ENCODE measurements at places on chromosomes 11 and 22.

DNA sequence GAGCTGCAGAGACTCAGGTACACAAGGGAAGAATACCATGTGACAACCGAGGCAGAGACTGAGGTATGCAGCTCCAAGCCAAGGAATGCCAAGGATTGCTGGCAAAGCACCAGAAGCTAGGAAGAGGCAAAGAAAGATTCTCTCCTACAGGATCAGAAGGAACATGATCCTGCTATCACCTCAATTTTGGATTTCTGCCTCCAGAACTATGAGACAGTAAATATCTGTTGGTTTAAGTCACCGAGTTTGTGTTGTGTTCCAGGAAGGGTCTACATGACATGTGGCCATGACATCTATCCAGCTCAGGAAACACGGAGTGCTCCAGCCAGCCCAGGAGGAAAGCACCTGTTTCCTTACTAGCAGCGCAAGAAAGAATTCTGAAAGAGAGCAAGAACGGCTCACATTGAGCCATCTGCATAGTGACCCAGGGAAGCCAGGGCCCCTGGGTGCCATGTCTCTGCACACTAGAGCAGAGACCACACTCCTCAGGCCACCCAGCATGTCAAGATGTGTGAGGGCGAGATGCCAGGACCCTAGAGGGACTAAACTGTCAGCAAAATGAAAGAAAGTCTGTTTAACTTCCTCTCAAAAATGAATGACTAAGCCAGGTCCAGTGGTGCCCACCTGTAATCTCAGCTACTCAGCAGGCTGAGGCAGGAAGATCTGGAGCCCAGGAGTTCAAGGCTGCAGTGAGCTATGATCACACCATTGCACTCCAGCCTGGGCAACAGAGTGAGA is 35.6 kb upstream of the GALNT18 start:
- no peak for DNase-seq

GRCh38 chr11:129271030-129271429 is 78.9 kb upstream of the ARHGAP32 start:
- no peak for DNase-seq

DNA sequence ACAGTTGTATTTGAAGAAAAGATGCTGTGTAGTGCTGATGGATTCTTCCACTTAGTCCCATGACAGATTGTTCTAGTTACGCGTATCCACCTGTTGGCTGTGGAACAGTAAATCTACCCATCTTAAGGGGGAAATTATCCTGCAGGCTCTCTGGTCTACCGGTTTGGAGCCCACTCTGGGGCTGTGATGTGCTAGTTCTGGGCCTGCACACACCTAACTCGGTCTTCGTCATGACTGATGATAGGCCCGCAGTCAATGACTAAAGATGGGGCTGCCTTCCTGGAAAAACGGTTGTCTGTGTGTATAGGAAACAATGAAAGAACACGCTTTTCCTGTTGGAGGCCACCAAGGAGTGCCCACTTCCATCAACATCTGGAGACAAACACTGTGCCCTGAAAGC is 6.2 kb upstream of the RBM4B start:
- no peak for DNase-seq

DNA sequence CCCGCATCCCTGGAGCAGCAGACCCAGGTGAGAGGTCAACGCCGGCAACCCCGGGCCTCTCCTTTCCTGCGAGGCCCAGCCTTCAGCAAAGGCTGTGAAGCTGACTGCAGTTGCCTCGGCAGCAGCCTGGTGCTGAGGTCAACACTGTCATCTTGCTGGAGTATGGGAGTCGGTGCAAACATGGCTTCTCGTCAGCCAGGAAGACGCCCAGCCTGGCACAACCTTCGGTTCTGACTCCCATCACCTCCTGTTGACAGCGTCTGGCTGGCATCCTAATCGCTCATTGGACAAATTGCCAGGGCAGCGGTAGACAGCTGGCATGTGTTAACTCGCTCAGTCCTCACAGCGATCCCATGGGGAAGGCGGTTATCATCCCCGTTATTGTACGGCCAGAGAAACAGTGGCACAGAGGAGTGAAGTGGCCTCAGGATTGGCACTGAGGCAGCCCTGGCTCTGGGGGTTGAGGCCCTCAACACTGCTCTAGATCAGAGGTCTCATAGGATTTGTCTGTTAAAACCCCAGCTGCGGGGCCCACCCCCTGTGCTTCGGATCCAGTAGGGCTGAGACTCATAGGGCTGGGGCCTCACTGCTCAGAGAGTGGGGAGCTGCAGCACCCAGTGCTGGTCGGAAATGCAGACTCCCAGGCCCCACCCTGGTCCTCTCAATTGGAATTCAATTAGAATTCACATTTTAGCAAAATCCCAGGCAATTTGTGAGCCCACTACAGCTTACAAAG is 39.3 kb upstream of the TP53I11 start:
- DNase-seq, result no peak

DNA sequence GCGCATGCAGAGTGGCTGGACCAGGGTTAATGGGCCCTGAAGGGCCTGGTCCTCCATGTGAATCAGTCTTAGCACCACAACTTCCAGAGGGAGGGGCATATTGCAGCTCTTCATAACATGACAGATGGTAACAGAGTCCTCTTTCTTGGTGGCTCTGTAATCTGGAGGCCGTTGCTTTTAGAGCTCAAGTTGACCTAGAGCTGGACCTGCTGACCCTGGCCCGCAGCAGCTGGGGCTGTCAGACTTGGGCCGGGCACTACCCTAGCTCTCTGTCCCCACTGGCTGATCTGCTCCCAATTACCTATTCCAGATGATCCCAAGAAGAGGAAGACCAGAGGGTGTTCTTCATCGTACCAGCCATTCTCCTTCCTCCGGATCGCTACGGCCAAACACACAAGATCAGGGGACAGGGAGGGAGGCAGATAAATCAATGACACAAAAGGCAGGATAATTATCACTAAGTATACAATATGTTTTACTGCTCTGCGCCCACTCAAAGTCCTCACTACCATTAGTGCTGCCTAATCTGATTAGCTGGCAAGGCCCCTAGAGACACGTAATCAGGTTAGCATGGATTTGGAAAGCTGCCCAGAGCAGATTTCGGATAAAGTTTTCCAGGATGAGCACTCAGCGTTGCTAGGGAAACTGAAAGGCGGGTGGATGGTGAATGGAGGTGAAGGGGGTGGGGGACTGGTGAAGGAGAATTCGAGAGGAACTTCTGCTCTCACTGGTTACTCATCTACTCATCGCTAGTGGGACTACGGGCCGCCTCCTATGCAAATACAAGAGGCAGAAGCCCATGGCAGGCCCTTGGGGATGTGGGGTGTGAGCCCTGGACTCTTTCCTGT is 64.5 kb upstream of the PHOX2A start:
- DNase-seq, result no peak

- DNase-seq, result no peak
These were observed 150.6 kb upstream of the CCDC179 start for GRCh38 chr11:23010790-23011335.

DNA sequence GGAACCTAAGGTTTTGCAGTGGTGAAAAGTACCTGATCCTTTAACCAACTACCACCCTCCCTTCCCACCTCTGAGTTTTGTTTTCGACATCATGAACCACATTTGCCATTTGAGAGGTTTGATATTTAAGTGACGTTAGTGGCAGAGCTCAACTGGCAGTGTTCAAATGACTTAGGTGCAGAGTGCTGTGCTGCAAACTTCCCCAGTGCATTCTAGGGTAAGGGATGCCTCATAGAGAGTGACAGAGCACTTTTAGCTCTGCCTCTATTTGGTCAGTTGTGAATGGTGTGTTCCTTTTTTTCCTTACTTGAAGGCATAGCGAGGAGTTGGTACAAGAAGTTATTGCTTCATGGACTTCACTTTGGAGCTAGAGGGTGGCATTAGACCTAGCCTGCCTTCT is 9.4 kb downstream of the BMAL1 start:
- peak; percentile 71 for DNase-seq

DNA sequence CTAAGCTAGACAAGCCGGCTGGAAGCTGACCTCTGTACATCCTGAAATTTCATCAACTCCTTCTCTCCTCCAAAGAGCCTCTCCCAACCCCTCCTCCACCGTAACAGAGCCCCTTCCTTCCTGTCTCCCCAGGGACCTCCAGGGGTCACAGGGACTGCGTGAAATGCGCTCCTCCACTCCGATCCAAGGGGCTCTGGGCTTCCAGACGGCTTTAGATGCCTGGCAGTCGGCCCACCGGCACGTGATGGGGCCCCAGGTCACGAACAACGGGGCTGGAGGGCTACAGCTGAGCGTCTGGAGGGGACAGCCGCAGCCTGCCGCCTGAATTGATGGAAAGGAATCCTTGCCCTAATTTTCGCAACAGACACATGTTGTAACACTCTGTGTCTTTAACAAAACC is 264.1 kb downstream of the MN1 start:
- DNase-seq, result no peak

DNA sequence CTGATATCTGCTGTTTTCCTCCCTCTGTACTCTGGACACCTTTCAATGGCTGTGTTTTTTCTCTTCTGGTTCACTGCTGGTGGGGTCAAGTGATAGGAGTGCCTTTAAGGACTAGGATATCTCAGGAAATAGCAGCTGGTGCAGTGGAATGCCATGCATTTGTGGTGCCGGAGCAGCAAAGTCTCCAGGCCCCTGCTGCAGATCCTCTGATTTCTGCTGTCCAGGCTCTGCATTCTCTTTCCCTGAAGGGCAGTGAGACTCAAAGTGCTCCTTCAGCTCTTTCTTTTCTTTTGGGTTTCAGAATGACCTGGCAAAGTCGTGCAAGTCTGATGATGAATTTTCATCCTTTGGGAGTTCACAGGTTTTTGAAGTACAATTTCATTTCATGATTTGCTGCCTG is 774.3 kb downstream of the FAM181B start:
- DNase-seq, result no peak

DNA sequence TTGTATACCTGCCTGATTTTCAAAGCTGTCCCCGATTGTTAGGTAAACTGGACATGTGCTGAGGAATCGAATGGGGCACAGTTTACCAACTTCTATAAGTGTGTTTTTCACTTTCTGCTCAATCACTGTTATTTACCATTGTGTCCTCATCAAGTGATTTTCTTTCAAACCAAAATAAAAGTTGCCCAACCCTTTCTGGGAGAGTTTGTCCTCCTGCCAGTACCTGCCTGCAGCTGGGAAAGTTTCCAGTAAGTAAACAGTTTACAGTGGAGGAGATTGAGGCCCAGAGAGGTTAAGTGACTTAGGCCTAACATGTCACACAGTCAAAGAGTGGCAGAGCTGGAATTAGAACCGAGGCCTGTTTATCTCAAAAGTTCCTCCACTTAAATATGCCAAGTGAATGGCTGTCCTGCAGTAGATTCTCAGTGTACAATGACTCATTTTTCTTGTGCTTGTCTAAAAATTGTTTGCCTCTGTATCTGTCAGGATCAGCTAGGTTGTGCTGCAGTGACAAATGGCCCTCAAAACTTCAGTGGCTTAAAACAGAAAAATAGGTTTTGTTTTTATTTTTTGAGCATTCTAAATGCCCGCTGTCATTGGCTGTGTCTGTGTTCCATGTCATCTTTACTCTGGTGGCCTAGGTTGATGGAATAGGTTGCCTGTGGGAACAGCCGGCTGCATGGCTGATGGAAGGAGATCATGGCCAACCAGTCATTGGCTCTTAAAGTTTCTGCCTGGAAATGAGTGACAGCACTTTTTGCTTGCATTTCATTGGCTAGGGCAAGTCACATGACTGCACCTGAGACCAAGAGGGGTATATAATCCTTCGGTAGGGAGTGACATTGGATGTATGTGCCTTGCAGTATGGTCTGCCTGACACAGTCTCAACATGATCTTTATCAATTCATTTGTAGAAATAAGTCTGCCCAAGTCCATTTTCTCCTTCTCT is 61.8 kb upstream of the CRYBB3 start:
- DNase-seq, result peak; percentile 5

- no peak for DNase-seq
These were observed 132.2 kb upstream of the PITPNB start for GRCh38 chr22:28051091-28051786.

GRCh38 chr11:33507967-33508366 is 192.7 kb downstream of the C11orf91 start:
- no peak for DNase-seq

DNA sequence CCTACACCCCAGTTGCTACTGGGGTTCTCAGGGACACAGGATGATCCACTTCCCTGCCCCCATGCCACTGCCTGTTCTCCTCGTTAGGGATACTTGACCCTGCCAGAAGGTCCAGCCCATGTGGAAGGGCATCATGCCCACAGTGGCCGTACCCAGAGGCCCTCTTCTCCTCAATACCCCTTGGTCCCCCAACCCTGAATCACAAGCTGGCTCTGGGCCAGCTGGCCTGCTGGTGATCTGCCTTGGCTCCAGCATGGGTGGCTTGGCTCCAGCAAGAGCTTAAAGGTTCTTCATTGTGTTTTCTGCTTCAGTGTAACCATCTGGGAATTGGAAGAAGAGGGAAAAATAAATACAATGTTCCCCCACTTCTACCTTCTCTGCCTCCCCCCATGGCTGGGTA is 11.1 kb upstream of the TPBGL start:
- no peak for DNase-seq

DNA sequence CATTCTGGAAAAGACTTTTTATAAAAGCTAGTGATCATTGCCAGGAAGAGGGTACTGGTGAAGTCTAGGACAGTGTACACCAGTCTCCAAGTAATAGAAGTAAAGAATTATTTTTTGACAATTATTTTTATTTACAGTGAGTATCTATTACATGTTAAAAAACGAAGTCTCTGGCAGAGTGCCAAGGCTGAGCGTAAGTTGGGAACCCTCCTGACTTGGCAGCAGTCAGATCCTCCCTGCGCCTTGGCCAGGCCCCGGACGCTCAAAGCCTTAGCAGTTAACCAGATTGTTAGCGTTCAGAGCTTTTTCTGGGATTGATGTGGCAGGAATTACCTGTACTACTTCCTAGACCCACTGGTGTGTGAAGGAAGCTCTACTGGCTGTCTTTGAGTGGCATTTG is 38.1 kb upstream of the CTTN start:
- DNase-seq, result no peak

DNA sequence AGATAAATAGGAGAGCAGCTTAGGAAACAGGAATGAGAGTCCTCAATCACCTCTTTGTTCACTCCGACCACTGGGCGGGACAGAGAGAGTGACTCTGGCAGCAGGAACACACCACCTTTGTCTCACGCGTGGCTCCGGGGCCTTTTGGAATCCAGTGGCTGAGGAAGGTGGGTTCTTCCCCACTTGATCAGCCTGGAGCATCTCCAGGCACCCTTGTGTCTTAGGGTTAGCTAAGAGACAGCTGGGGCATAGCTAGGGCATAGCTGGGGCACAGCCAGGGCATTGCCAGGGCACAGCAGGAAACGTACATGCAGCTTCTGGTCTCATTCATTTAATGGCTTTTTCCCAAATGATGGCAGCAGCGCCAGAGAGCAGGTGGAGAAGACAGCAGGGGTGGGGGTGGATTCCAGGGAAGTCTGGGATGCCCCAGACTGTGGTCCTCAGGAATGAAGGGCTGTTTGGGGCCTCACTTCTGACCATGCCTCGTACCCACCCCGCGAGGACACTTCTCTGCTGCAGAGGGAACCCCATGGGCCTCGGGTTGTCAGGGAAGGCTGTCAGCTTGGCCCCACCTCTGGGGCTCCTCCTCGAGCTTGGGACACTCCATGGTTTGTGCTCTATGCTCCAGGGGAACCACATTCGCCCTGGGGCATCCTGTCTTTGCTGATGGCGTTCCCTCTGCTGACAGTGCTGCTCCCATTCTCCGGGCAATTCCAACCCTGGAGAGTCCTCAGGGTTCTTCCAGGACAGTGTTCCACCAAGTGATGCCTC is 30.4 kb upstream of the SHANK2 start:
- no peak for DNase-seq

GRCh38 chr11:9739123-9739900 is 75.4 kb downstream of the SWAP70 start:
- peak; percentile 68 for DNase-seq

All from inflammatory macrophage treated with lipopolysaccharide for 4 hours (primary cell).